T-helper 2 cell (primary cell): ENCODE measurements at places on chromosomes 2 and 18.

GRCh38 chr2:178244777-178245176, 50.5 kb downstream of the OSBPL6 start:
- DNase-seq: no peak

DNA sequence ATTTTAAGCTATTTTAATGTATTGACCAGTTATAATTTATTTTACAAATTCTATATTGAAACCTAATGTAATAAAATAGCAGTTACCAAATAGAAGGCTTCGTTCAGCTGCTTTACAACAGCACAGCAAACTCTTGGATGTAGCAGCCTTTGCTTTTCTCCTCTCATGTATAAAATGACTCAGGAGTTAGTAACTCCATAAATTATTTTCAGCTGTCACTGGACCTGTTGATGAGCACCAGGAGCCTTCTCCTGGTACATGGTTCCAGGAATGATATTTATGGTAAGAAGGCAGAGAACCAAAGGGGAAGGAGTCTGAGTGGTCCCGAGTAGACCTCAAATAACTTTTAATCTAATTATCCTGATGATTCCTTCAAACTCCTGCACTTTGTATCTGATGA, 256.4 kb upstream of the NETO1 start:
- DNase-seq: no peak

DNA sequence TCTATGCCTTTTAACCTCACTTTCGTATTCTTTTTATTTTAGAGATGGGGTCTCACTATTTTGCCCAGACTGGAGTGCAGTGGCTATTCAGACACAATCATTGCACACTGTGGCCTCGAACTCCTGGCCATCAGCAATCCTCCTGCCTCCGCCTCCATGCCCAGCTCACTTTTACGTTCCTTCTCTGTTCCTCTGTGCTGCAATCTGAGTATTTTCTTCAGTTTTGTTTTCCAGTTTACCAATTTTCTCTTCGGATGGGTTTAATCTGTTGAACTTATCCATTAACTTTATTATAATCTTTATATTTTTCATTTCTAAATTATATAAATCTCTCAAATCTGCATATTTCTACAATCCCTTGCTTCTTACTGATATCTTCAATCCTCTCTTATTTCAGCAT, 38.6 kb downstream of the SIGLEC15 start:
- no peak for DNase-seq

- no peak for DNase-seq
Observed at GRCh38 chr2:128290356-128290755, 28.3 kb downstream of the HS6ST1 start.

DNA sequence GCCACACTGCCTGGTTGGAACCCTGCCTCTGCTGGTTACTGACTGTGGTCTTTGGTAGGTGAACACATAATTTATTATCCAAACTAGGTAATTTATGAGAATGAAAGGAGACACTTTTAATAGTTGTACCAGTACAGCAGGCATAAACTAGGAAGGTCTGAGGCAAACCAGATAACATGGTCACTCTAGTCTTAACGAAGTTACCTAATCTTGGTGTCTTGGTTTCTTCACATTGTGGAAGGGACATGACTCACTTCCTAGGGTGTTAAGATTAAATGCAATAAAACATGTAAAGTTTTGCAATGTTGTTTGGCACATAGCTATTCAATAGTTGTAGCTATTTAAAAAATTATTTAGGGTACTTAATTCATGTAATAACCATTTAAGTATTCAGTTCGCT, 23.3 kb downstream of the SPTBN1 start:
- no peak for DNase-seq

- DNase-seq: no peak
Observed at GRCh38 chr18:9545029-9545428, 69.3 kb downstream of the PPP4R1 start.

DNA sequence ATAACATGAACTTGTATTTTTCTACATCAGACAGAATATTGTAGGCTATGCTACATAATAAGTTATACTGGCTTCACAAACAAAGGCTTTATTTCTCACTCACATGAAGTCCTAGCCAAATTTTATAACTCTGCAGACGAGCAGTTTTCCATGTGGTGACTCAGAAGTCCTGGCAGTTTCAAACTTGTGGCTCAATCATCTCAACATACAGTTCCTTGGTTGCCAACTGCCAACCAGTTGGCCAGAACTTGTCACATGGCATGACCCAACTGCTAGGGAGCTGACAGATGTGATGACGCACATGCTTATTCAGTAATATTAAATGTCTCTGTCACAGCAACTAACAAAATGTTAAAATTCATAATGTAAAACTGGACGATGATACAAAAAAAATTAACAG, 63.8 kb upstream of the ZC3H15 start:
- DNase-seq: no peak

DNA sequence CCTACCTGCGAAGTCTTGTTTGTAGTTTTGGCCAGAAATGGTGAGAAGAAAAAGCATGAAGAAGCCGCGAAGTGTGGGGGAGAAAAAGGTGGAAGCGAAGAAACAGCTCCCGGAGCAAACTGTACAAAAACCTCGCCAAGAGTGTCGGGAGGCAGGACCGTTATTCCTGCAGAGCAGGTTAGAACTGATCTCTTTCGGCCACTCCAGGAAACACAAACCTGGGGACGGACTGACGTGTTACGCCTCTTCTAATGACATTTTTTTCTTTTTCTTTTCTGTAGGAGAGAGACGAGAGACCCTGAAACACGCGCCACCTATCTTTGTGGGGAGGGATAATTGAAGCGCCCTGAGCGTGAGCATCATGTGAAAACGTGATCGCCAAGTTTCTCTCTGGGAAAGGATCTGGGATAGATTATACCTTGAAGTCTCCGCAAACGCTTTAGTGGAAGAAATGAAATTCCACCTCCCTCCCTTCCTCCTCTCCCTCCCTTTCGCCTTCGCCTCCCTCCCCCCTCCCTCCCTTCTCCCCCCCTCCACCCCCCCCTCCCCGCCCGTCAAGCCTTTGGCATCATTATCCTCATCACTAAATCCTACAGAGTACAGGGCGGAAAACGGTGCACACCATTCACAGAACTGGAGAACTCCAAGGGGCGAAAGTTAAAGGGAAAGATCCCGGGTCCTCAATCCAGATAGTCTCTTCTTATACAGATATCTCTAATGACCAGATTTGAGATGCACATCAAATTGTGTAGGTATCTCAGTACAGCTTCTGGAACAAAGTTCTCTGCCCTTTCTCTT, at the start of gene ZEB2:
ZEB2 (minus strand) TSS at position 186 of the 798 bp plus-strand sequence. CDS start 2,769 bp downstream, outside the sequence.
- DNase-seq: peak; percentile 52

- DNase-seq: no peak
Observed at GRCh38 chr2:188495969-188496431, 204.3 kb downstream of the GULP1 start.

GRCh38 chr2:239626961-239627592, 226.3 kb upstream of the HDAC4 start:
- DNase-seq: no peak

- DNase-seq: peak; percentile 28
Observed at GRCh38 chr2:186460465-186460864, 25.6 kb upstream of the ZC3H15 start.

DNA sequence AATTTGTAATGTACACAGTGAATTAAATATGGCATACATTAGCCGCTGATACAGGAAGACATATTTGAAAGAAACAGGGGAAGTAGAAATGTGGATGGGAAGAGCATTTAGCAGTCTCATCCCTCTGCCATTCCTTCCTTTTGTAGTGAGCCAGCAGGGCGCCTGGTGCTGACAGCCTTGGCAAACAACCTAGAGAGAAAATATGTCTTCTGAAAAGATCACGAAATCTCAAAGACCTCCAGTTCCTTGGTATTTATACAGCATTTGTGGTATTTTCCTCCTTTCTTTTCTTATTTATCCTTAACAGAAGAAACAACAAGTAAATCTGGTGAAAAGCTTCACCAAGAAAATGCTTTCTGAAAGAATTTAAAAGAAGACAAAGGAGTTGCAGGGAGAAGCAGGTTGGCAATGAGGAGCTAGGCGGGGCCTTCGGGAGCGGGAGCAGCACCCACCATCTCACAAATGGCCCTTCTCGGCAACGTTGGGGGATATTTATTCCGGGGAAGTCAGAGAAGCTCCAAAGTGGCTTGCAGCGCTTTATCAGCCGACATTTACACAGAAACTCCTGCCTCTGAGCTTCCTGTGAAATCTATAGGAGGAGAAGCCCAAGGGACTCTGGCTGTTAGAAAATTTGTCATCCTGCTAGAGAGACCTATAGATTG, 406.1 kb upstream of the NRP2 start:
- no peak for DNase-seq

GRCh38 chr18:47604021-47604420, 326.4 kb downstream of the SMAD2 start:
- DNase-seq: no peak

- no peak for DNase-seq
Observed at GRCh38 chr2:140814141-140814540, 1316.7 kb downstream of the LRP1B start.

DNA sequence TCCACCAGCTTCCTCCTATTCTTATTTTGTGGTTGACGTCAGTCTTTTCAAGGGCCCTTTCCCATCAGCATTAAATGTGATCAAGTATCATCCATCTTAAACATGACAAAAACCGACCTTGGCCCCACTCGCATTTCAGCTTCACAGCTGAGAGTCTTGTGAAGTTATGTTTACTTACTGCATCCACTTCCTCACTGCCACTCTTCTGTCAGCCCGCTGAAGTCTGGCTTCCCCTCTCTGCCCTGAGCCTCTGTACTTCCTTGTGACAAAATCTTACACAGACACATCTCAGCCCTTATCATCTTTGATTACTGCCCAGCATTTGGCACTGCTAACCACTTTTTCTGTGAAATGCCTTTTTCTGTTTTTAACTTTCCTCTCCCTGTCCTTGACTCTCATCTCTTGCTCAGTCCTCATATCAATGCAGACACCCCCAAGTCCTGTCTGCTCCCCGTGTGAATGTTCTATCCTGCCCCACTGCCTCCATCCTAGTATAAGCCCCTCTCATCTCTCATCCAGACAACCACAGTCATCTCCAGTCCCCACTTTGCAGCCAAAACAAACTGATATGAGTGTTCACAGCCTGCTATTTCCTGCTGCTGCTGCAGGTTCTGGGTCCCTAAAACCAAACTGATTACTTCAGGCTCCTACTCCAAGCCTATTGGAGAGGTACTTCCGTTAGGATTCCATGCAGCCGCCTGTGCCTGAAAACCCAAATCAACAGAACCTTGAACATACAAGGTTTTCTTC, 31.4 kb downstream of the FOSL2 start:
- DNase-seq: no peak

DNA sequence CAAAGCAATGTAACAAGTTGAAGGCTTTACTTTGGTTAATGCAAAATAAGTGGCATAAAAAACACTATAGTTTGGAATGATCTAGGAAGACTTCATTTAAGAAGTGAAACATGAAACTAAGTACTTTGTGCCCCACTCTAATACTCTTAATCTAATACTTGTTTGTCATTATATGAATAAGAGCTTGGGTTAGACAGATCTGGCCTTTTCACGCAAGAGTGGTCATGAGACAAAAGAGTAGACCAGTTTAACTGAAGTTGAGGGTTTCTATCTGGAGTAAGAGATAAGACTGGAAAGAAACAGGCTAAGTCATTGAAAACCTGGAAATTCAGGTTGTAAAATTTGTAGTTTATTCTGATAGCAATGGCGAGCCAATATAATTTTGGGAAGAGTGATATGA, 2.8 kb downstream of the SLC30A6 start:
- DNase-seq: no peak

DNA sequence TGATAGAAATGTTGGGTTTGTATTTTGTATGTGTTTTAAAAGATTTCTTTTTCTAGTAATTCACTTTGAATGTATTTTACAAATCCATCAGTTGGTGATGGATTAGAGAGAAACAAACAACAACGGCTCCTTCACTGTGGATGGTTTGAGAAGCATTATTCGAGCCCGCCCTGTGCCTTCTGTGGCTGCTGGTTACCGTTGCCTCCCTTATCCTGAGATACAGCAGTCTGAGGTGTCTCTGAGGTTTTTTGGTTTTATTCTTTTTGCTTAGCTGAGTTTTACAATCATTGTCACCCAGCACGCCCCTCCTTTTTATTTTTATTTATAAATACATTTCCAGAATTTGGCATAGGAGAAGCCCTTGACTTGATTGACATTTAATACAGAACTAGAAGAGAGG, 168.3 kb downstream of the BABAM2 start:
- no peak for DNase-seq
